ENCODE measurements at places on chromosomes 5 and 9.

DNA sequence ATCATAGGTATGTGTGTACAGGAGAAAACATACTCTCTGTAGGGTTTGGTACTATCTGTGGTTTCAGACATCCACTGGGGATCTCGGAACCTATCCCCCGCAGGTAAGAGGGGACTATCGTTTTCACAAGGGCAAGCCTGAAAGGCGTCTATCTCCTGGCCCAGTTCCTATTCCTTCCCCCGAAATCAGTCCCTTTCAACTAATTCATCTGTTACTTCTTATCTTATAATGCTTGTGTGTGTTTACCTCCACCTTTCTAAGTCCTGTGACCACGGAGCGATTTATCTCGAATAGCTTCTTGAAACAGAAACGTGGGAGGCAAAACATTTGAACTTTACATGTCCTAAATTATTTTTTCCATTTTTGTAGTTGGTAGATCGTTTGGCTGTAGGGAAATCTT is 11.4 kb downstream of the ABO start:
- DNase-seq = no peak

DNA sequence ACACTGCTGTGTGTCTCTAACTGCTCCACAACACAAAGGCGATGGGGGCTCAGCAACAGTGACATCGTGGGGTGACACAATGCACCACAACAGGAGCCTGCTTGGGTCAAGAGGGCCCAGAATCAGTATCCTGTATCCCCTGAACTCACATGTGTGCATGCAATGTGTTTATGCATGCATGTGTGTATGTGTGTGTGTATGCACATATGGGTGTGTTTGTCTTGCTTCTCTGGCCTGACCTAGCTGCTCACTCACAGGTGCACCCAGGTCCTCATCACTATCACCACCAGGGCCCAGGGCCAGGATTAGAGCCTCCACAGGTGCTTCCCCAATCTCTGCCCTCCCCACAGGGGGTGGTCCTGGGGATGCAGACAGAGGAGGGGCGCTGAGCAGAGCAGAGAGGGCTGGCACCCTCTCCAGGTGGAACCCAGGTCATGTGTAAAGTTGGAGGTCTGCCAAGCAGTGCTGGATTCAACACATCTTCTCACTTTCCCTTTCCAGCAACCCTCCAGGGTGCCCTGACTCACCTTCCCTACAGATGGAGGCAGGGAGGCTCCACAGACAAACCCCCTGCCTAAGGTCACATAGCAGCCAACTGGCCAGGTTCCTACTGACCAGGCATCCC is 18.1 kb upstream of the ZNF484 start:
- DNase-seq = no peak

GRCh38 chr5:133754575-133755169 is 142.3 kb upstream of the FSTL4 start:
- no peak for DNase-seq

GRCh38 chr9:87865626-87866025 is 17.1 kb upstream of the SPATA31E1 start:
- DNase-seq = no peak

DNA sequence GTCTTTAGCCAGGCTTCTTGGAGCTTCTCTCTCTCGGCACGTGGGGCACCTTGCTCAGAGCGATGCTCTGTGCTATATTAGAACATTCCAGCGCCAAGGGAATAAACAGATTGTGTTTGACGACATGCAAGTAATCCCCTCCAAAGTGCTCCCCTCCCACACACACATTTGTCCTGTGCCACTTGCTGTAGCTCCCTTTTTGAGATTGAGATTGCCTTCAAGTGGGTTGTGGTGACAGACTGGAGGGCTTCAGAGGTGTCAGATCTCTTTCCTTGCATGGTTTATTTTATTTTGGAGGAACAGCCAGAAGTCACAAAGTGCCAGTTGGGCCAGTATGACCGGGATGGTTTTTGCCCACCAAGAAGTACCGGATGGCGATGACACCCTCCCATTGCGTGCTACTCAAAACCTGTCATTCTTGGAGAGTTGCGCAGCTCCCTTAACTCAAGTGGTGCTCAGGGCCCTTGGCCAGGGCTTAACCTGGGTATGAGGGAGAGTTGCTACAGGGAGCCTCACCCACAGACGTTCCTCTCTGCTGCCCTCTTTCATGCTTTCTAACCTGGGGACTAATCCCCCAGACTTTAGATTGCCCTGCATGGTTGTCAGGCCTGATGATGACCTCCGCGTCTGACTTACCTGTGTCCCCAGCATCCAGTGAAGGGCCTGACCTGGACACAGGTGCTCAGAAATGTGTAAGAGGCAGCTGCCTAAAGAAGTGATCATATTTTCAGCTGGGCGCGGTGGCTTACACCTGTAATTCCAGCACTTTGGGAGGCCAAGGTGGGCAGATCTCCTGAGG is 18.8 kb upstream of the RPL26L1 start:
- no peak for DNase-seq
